Panc1 (cell line): ENCODE measurements at places on chromosomes 3 and 15. TPM values are rescaled to one million over a fixed set of nuclear protein-coding genes. Genes with fewer than 3 reads are reported as not detected.

The CRABP1 gene
- 6.7 TPM for total RNA-seq

The SLC25A38 gene
- total RNA-seq = 21.5 TPM

The LYSMD4 gene
- total RNA-seq = 8.9 TPM

The AGBL1 gene
- total RNA-seq = not detected

The ARNT2 gene
- 16.8 TPM for total RNA-seq

The OR4F15 gene
- total RNA-seq = not detected

The PATL2 gene
- 0.49 TPM for total RNA-seq

The CCDC71 gene
- 14.1 TPM for total RNA-seq

The CCR2 gene
- total RNA-seq = not detected

DNA sequence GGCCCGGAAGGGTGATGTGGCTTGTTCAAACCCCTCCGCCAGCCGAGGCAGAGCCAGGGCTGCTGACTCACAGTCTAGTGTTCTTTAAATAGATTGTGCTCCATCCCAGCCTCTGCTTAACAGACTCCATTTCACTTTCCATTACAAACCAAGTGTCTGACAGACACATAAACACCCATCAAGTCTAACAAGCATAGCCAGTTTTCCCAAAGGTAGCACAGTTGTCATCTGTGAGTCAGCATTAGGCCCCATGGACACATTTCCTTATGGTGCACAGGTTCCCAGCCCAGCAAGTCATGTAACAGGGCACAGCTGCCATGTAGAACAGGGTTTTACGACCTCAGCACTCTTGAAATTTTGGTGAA is 109.9 kb upstream of the RAP2B start:
- H3K27ac ChIP-seq = no peak overlapping the region; the same call in 1 of the 2 replicates
- no peaks in the 10 kb centered on the region for H3K27me3 ChIP-seq
- H3K4me3 ChIP-seq = no peak overlapping the region
- no peaks in the 10 kb centered on the region; the same call in 1 of the 2 replicates for H3K4me1 ChIP-seq

GRCh38 chr3:3619815-3620214 is 179.4 kb upstream of the LRRN1 start:
- no peaks in the 10 kb centered on the region for H3K36me3 ChIP-seq
- no peak overlapping the region for H3K4me3 ChIP-seq
- no peaks in the 10 kb centered on the region for H3K27me3 ChIP-seq
- H3K4me1 ChIP-seq = no peaks in the 10 kb centered on the region
- no peak overlapping the region for H3K27ac ChIP-seq
- DNase-seq = no peak

DNA sequence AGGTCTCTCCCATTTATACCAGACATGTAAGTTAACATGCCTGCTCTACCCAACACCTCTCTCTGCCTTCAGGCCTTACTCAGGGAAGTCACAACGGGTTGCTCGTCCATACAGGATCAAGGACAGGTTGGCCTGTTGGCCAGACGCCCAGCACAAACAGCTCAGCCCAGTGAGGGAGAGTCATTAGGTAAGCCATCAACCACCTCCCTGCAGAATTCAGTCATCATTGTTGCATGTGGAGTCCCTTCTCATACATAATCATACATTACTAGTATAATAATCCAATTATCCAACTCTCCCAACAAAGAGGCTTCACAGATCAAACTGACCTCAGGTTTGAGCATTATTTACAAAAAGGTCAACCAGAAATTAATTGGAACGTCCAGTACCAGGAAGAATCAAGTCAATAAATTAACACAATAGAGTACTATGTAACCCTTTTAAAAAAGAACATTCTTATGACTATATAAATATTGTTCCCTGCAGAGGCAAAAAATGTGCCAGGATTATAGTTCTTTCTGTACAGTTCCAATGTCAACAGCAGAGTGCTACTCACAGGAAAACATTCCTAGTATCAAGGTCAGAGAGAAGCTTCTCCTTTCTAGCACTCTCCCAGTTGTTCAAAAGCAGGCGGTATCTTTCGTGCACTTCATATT is 33.2 kb downstream of the HOMER2 start:
- no peaks in the 10 kb centered on the region for H3K4me1 ChIP-seq
- H3K27ac ChIP-seq = no peak overlapping the region
- no peaks in the 10 kb centered on the region for H3K27me3 ChIP-seq
- DNase-seq = no peak
- no peaks in the 10 kb centered on the region for H3K36me3 ChIP-seq

- H3K27ac ChIP-seq = no peak overlapping the region
- H3K27me3 ChIP-seq = no peaks in the 10 kb centered on the region
- peaks cover 4% of the 10 kb centered on the region for H3K4me1 ChIP-seq
- H3K36me3 ChIP-seq = no peaks in the 10 kb centered on the region
- H3K4me3 ChIP-seq = no peak overlapping the region
Measured at GRCh38 chr15:91885714-91886270, 32.3 kb downstream of the SLCO3A1 start.

GRCh38 chr3:124296406-124296805 is 304.5 kb upstream of the ROPN1 start:
- H3K36me3 ChIP-seq = no peaks in the 10 kb centered on the region
- no peaks in the 10 kb centered on the region for H3K4me1 ChIP-seq
- no peak overlapping the region for H3K4me3 ChIP-seq
- H3K27ac ChIP-seq = no peak overlapping the region
- peaks cover 43% of the 10 kb centered on the region for H3K27me3 ChIP-seq
- no peak for DNase-seq

- H3K27ac ChIP-seq = no peak overlapping the region
Measured at GRCh38 chr15:99434506-99435112, 131.2 kb upstream of the MEF2A start.

GRCh38 chr3:13414040-13414729 is 5.9 kb downstream of the NUP210 start:
- H3K4me1 ChIP-seq = peaks cover 6% of the 10 kb centered on the region
- no peaks in the 10 kb centered on the region for H3K27me3 ChIP-seq
- no peak overlapping the region for H3K27ac ChIP-seq

DNA sequence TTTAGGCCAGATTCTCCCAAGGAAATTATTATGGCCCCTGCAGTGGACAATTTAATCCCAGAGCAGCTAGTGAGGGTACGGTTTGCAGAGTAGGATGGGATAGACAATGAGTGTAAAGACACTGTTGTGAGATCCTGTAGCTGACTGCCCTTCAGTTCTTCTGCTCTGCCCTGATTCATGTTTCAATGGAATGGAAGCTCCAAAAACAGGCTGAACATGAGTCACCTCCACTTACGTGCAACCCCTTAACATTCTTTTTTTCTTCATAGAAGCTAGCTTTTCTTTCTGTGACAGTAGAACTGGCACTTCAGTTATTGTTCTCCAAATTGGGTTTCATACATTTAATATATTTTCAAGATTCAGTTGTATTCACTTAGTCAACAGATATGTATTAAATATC is 32.1 kb downstream of the CLDN18 start:
- H3K4me1 ChIP-seq = no peaks in the 10 kb centered on the region
- no peak overlapping the region for H3K4me3 ChIP-seq
- H3K27ac ChIP-seq = no peak overlapping the region
- DNase-seq = no peak

DNA sequence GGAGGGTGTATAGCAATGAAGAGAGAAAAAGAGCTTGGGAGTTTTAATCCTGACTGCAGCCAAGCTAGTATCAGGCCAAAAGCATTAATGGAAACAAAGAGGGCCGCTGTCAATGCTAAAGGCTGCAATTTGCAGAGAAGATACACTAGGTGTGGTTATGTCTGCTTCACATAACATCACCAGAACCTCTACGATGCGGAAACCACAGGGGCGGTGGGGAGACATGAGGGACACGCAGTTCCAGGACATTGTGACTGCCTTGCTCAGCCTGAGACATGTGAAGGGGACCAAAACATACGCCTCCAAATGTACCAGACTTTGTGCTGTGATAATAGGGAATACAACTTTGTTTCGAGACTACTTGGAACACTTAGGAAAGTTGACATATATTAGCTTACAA is 88.4 kb downstream of the APBA2 start:
- no peak for DNase-seq
- no peak overlapping the region for H3K27ac ChIP-seq
- H3K4me3 ChIP-seq = no peak overlapping the region
- H3K27me3 ChIP-seq = peaks cover 2% of the 10 kb centered on the region; the same call in 1 of the 2 replicates

GRCh38 chr3:128307029-128307633 is 153.8 kb downstream of the EEFSEC start:
- no peaks in the 10 kb centered on the region for H3K36me3 ChIP-seq
- H3K27ac ChIP-seq = peak overlapping the region; percentile 44; the same call in 1 of the 2 replicates
- no peaks in the 10 kb centered on the region for H3K4me1 ChIP-seq

- H3K36me3 ChIP-seq = no peaks in the 10 kb centered on the region
- H3K4me3 ChIP-seq = no peak overlapping the region
- no peak for DNase-seq
- H3K27ac ChIP-seq = no peak overlapping the region
Measured at GRCh38 chr15:63531586-63531985, 27.2 kb downstream of the USP3 start.

- H3K27me3 ChIP-seq = no peaks in the 10 kb centered on the region; the same call in 1 of the 2 replicates
- H3K27ac ChIP-seq = no peak overlapping the region
- no peak for DNase-seq
- H3K4me3 ChIP-seq = no peak overlapping the region
- no peaks in the 10 kb centered on the region for H3K4me1 ChIP-seq
Measured at GRCh38 chr3:173109143-173109542, 31.9 kb downstream of the SPATA16 start.

GRCh38 chr3:114525278-114525677 is 231.4 kb downstream of the TIGIT start:
- H3K36me3 ChIP-seq = no peaks in the 10 kb centered on the region
- no peaks in the 10 kb centered on the region for H3K27me3 ChIP-seq
- no peak overlapping the region for H3K27ac ChIP-seq
- DNase-seq = no peak
- no peaks in the 10 kb centered on the region for H3K4me1 ChIP-seq

DNA sequence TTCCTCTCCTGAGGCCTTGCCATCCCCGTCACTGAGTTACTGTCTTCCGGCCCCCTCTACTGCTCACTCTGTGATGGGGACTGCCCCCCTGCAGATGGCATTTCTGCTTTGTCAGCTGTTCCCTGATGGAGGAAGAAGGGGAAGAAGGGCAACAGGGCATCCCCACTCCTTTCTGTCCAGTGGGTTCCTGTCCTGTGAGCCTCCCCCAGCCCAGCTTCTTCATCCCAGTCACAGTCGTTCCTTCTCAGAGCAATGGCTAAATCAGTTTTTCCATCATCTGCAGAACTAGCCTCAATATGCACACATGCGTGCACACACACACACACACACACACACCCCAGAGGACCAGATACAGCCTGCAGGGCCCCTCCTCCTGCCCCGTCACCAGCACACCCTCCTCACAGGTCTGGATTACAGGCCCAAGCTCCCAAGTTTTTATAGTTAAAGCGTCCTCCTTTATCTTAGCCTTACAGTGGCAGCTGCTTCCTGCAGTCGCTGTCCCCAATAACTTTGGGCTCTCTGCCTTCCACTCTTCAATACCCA is 21.4 kb downstream of the ALDH1L1 start:
- no peak for DNase-seq
- no peaks in the 10 kb centered on the region for H3K4me1 ChIP-seq
- no peak overlapping the region for H3K27ac ChIP-seq
- H3K4me3 ChIP-seq = no peak overlapping the region
- H3K27me3 ChIP-seq = peaks cover 10% of the 10 kb centered on the region; the same call in 1 of the 2 replicates

DNA sequence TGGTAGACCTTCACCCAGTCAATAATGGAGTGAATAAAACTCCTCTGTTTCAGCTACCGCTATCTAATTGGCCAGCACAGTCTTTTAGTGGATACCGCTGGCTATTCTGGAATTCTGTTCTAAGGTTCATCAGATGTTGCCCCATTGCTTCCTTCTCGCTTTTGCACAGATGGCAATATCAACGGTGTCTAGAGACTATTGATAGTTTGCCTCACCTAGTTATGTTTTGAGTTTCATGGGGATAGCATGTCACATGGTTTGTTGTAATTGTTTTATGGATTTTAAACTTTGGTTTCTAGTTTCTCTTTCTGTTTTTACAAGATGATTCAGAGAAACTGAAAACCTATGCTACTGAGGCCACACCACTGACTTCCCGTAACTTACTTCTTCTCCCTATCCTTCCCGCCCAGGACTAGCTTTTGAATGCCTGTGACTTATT is 2.0 kb downstream of the XRN1 start:
- peaks cover 18% of the 10 kb centered on the region for H3K4me1 ChIP-seq
- H3K4me3 ChIP-seq = peak overlapping the region; percentile 95
- H3K36me3 ChIP-seq = peaks cover 12% of the 10 kb centered on the region
- no peak for DNase-seq

GRCh38 chr3:155184011-155184410 is 103.9 kb downstream of the MME start:
- no peak overlapping the region for H3K4me3 ChIP-seq
- no peak for DNase-seq
- no peaks in the 10 kb centered on the region for H3K27me3 ChIP-seq
- no peaks in the 10 kb centered on the region for H3K36me3 ChIP-seq
- H3K27ac ChIP-seq = no peak overlapping the region

DNA sequence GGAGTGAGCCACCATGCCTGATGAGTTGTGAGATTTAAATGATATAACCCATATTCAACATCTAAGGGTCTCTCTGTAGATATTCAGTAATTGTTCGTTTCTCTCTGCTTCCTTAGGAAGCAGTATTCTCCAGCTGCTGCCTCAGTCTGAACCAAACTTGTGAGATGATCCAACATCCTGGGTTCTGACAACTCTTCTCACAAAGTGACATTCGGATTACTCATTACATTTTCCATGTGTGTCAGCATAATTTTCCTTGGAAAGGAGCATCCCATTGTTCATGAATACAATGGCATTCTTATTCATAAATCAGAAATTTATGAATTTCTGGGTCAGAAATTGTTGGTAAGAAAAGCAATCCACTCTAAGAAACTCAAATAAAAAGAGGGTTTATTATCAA is 15.0 kb upstream of the SEC22A start:
- no peak overlapping the region for H3K27ac ChIP-seq
- H3K36me3 ChIP-seq = no peaks in the 10 kb centered on the region
- H3K27me3 ChIP-seq = no peaks in the 10 kb centered on the region
- no peak overlapping the region for H3K4me3 ChIP-seq
- H3K4me1 ChIP-seq = no peaks in the 10 kb centered on the region
- no peak for DNase-seq

DNA sequence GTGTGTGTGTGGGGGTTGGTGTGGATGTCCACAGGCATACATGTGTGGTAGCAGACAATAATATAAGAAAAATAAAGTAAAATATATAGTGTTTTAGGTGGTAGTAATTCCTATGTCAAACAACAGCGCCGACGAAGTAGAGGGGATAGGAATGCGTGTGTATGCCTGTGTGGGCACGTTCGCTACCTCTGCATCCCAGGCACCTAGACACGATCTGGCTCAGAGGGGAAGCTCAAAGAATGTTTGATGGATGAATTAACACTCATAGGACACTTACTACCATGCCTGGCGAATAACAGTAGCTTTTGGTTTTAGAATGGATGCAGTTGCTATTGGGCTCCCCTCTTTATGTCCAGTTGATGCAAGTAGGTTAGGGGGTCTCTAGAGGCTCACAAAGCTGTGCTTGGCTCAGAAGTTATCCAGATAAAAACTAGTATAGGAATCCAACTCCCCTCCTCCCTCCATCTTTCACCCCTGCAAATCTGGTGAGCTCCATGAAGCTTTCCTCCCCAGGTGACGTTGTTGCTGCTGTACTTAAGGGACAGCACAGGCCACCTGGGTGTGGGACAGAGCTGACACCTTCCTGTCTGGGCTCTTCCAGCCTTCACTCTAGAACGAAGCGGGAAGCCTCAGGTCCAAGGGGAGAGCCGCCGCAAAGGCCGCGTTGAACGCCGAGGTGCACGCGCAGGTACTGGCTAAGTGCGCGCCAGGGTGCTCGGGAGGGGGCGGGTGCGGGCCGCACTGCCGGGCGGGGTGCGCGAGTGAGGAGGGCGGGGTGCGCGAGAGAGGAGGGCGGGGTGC is 192.6 kb upstream of the LYSMD4 start:
- DNase-seq = no peak
- H3K27me3 ChIP-seq = peaks cover 16% of the 10 kb centered on the region
- H3K27ac ChIP-seq = no peak overlapping the region
- H3K4me3 ChIP-seq = peak overlapping the region; percentile 40
- H3K4me1 ChIP-seq = peaks cover 3% of the 10 kb centered on the region; the same call in 1 of the 2 replicates
